Hindlimb muscle (tissue), 1 donor: ENCODE measurements at places on chromosomes 11 and 22. TPM values are rescaled to one million over a fixed set of nuclear protein-coding genes. Genes with fewer than 3 reads are reported as not detected.

GPHA2 gene
- polyA plus RNA-seq = not detected

FZD4 gene
- polyA plus RNA-seq = 32.1 TPM

PANX3 gene
- polyA plus RNA-seq = not detected

MISFA gene
- 8.1 TPM for polyA plus RNA-seq

TRIM48 gene
- not detected for polyA plus RNA-seq

DAGLA gene
- polyA plus RNA-seq = 8.2 TPM

IGHMBP2 gene
- 14.1 TPM for polyA plus RNA-seq

RAB38 gene
- polyA plus RNA-seq = 2.1 TPM

JRKL gene
- 10.4 TPM for polyA plus RNA-seq

RFPL1 gene
- not detected for polyA plus RNA-seq

FOLR1 gene
- 19.0 TPM for polyA plus RNA-seq

NXPE1 gene
- not detected for polyA plus RNA-seq

SMIM38 gene
- 0.12 TPM for polyA plus RNA-seq

C11orf87 gene
- 0.21 TPM for polyA plus RNA-seq

RFPL2 gene
- not detected for polyA plus RNA-seq

CSNK2A3 gene
- 1.4 TPM for polyA plus RNA-seq

KRTAP5-8 gene
- not detected for polyA plus RNA-seq

OR56B4 gene
- polyA plus RNA-seq = not detected

UBQLN3 gene
- polyA plus RNA-seq = not detected

RNF26 gene
- polyA plus RNA-seq = 16.2 TPM

OR6M1 gene
- polyA plus RNA-seq = not detected

SCT gene
- polyA plus RNA-seq = 127 TPM

HPX gene
- polyA plus RNA-seq = 2.2 TPM

C11orf65 gene
- polyA plus RNA-seq = 1.0 TPM

PRCP gene
- polyA plus RNA-seq = 89.3 TPM

MMP12 gene
- not detected for polyA plus RNA-seq

MMP10 gene
- polyA plus RNA-seq = not detected

MPPED2 gene
- 4.4 TPM for polyA plus RNA-seq

ATG16L2 gene
- polyA plus RNA-seq = 17.9 TPM

E2F8 gene
- 19.8 TPM for polyA plus RNA-seq

XBP1 gene
- 50.4 TPM for polyA plus RNA-seq

TEX54 gene
- polyA plus RNA-seq = not detected

SART1 gene
- 46.2 TPM for polyA plus RNA-seq

NXPE4 gene
- polyA plus RNA-seq = not detected

MRGPRG gene
- polyA plus RNA-seq = not detected

TMPRSS13 gene
- polyA plus RNA-seq = 0.15 TPM

KREMEN1 gene
- 107 TPM for polyA plus RNA-seq

SCGB1C1 gene
- not detected for polyA plus RNA-seq

SMC1B gene
- 0.06 TPM for polyA plus RNA-seq
